Smooth muscle cell of trachea (primary cell): ENCODE measurements at places on chromosomes 4 and X. TPM values are rescaled to one million over a fixed set of nuclear protein-coding genes. Genes with fewer than 3 reads are reported as not detected.

The RAP2C gene
- 19.0 and 23.7 TPM in 2 replicates for total RNA-seq

The CPZ gene
- 0.58 and 5.5 TPM in 2 replicates for total RNA-seq

The MAGEA4 gene
- total RNA-seq: not detected in 2 replicates

The SPATA4 gene
- 0.15 and 0.17 TPM in 2 replicates for total RNA-seq

The SERPINA7 gene
- total RNA-seq: not detected in 2 replicates

The GLRB gene
- 11.8 and 13.1 TPM in 2 replicates for total RNA-seq

The HTR2C gene
- not detected in 2 replicates for total RNA-seq

The JADE1 gene
- total RNA-seq: 26.2 and 27.3 TPM in 2 replicates

The CT47A7 gene
- total RNA-seq: not detected in 2 replicates

The SLC10A6 gene
- 0.33 TPM in 1 of 2 replicates, not detected in the other for total RNA-seq

The TAB3 gene
- 11.1 and 11.7 TPM in 2 replicates for total RNA-seq

The ASB9 gene
- 1.2 and 2.5 TPM in 2 replicates for total RNA-seq

The GPR82 gene
- under 0.01 TPM in 1 of 2 replicates, not detected in the other for total RNA-seq

The GLOD5 gene
- total RNA-seq: not detected in 2 replicates

The DIPK2B gene
- total RNA-seq: 0.15 TPM in 1 of 2 replicates, not detected in the other

The EREG gene
- 0.15 and 0.33 TPM in 2 replicates for total RNA-seq

The SPANXN3 gene
- total RNA-seq: not detected in 2 replicates

The TLR6 gene
- total RNA-seq: 1.3 and 2.5 TPM in 2 replicates

The PCDH19 gene
- total RNA-seq: under 0.01 TPM in 2 replicates

The REELD1 gene
- not detected in 2 replicates for total RNA-seq

The KLKB1 gene
- total RNA-seq: 0.17 TPM in 1 of 2 replicates, not detected in the other

The SUPT20HL2 gene
- total RNA-seq: not detected in 2 replicates

The ARHGEF38 gene
- total RNA-seq: 0.17 TPM in 1 of 2 replicates, not detected in the other

The ASB5 gene
- under 0.01 and 1.2 TPM in 2 replicates for total RNA-seq

The FAT4 gene
- total RNA-seq: 18.5 and 23.6 TPM in 2 replicates

The BEND2 gene
- not detected in 2 replicates for total RNA-seq

The SLITRK4 gene
- total RNA-seq: 0.33 and 0.87 TPM in 2 replicates

The MAOB gene
- 2.5 and 7.7 TPM in 2 replicates for total RNA-seq

The FRMD7 gene
- total RNA-seq: under 0.01 TPM in 1 of 2 replicates, not detected in the other

The FRYL gene
- 39.9 and 61.7 TPM in 2 replicates for total RNA-seq

The ARHGAP36 gene
- total RNA-seq: not detected in 2 replicates

The RAB33A gene
- total RNA-seq: 1.3 and 3.8 TPM in 2 replicates

The SPANXC gene
- total RNA-seq: not detected in 2 replicates

The FGFBP1 gene
- total RNA-seq: not detected in 2 replicates

The RBM46 gene
- 0.15 and 0.17 TPM in 2 replicates for total RNA-seq

The ALAS2 gene
- not detected in 2 replicates for total RNA-seq

The STOX2 gene
- total RNA-seq: 0.73 and 2.8 TPM in 2 replicates

The SLC4A4 gene
- total RNA-seq: 16.0 and 22.1 TPM in 2 replicates
